ENCODE measurements at places on chromosomes 2 and 18. TPM values are rescaled to one million over a fixed set of nuclear protein-coding genes. Genes with fewer than 3 reads are reported as not detected.
A peak's percentile ranks its signal among the peaks of the same experiment; 100 is the strongest.

- no peak for DNase-seq
Measured at GRCh38 chr2:240664622-240665021, 18.1 kb downstream of the AQP12B start.

DNA sequence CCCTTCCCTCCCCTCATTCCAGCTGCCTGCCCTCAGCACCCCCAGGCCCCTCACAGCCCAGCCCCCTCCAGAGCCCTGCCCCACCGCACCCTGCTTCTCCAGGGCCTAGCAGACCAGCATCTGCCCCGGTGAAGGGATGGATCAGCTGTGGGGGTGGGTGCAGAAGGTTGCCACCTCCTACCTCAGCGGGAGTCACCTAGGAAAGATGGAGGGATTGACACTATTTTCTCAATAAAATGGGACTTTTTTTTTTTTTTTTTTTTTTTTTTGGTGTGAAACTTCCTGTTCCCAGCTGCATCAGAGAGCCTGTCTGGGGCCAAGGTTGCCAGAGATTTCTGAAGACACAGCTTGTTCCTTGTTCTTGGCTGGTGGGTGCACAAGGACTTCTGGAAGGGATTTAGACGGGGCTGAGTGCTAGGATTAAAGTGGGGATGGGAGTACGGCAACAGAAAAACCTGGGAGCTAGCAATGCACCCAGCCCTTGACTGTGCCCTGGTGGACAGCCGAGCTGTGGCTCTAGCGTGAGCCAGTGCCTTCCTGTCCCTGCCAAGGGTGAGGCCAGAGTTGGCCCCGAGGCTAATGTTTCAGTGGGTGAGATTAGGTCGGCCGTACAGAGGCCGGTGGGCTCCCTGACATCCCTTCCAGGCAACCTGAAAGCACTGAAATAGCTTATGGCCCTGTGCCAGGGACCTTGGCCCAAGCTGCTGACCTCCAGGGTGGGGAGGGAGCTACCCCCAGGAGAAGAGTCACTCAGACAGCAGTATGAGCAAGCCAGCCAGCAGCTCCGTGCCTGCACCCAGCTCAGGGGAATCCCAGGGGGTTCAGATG lies 4.6 kb downstream of the B3GNT7 start:
- DNase-seq = no peak

DNA sequence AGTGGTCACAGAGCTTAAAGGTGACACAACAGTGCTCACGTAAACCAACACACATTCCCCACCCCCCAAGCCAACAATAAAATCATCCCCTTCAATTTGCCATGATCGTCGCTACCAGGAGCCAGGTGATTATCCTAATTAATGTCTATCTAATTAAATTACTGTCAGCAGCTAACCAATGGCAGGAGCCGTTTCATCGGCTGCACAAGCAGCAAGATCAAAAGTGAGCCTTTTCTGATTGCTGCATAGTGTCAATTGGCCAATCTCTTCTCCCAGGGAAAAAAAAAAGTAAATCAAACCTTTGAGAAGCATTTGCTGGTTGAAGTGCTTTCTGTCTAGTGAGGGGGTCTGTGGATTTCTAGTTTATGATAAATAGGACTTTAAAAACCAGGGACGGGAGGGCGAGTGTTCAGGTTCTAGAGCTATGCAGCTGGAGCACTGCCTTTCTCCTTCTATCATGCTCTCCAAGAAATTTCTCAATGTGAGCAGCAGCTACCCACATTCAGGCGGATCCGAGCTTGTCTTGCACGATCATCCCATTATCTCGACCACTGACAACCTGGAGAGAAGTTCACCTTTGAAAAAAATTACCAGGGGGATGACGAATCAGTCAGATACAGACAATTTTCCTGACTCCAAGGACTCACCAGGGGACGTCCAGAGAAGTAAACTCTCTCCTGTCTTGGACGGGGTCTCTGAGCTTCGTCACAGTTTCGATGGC lies at the start of gene TBR1:
TSS of gene TBR1 (plus strand) at position 311 of the 721 bp plus-strand sequence. CDS start at position 425, 114 bp downstream.
- peak; percentile 33 for DNase-seq

GRCh38 chr2:144479659-144480058 lies 40.3 kb downstream of the ZEB2 start:
- DNase-seq = no peak

DNA sequence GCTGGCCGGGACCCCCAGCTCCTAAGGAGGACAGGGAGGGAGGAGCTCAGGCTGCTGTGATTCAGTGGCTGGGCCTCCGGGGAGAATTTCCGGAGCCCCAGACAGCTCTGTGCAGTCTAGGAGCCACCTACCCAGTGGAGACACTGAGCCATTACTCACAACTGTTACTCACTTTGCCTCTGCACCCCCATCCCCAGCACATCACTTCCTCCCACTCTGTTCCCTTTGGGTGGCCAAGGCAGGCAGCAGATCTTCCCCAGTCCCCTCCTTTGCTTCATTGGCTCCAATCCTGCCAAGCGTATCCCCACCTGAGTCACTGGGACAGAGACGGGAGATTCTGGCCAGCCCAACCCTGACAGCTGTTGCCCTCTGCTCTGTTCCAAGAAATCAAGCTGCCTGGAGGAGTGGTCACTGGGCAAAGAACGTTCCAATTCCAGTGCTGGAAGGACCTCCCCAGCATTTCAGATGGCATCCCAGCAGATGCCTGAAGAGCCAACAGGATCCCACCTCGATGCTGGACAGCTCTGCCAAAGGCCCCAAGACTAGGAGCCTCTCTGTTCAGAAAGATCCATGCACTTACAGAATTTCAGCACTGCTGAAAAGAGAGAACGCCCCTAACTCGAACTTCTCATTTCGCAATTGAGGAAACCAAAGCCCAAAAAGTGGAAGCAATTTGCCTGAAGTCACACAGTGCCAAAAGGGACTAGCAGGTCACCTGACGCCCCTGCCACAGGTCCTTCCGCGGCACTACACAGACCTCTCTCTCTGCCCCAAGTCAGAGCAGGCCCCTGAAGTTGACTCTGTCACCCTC lies 68.3 kb downstream of the TNS1 start:
- peak; percentile 34 for DNase-seq

GRCh38 chr18:76482971-76483691 lies 11.9 kb downstream of the ZNF516 start:
- DNase-seq = no peak

The COL4A3 gene
- total RNA-seq = not detected

DNA sequence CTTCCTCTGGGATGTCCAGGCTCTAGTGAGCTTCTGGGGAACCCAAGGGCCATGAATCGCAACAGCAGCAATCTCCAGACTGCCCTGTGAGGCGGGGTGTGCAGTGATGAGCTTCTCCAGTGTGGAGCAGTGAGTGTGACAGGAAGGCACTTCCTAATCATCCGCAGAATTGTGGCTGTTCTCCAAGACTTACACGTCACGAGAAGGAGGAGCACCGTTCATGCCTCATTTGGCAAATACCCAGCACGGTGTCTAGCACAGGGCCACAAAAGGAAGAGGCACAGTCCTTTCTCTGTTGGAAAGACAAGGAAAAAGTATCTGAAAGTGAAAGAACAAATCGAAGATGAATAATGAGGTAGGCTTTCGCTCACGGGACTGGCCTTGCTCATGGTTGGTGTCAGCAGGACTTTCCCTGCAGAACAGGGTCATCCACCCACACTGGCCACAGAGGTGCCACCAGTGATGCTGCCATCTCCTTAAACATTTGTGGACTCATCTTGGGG lies 125.1 kb upstream of the HAAO start:
- peak; percentile 59 for DNase-seq

All from activated CD4-positive, alpha-beta T cell treated with anti-CD3 and anti-CD28 coated beads for 36 hours (primary cell).